Left forelimb (tissue), 1 donor: ENCODE measurements at places on chromosomes 11 and 22.

DNA sequence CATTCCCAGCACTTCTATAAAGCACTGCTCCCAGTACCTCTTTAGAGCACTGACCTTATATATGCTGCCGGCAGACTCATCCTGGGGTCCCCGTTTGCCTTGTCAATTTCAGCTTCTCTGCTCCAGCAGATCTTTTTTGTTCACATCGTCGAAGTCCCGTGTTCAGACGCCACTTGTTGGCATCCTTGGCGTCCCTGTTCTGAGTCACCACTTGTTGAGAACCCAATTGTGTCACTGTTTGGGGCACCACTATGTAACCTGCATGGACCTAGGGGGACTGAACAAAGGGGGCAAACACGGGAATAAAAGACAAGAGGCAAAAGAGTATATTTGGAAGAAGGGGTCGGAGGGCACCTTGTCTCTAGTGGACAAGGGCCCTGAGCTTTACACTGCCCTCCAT, 25.5 kb downstream of the OR10A6 start:
- no peak for DNase-seq

- no peak for DNase-seq
These were observed 3.0 kb upstream of the NRGN start for GRCh38 chr11:124736736-124737135.

- no peak for DNase-seq
These were observed 10.5 kb downstream of the SMTNL1 start for GRCh38 chr11:57547854-57548377.

GRCh38 chr11:842370-843002, at the start of the genes POLR2L and TSPAN4:
Gene POLR2L (minus strand): TSS chr11:842529. CDS start chr11:842508, 21 bp downstream.
Gene TSPAN4 (plus strand): TSS chr11:842852. CDS start chr11:850305, 7,453 bp downstream.
- DNase-seq: peak; percentile 95

- DNase-seq: no peak
These were observed 24.5 kb upstream of the OR9Q2 start for GRCh38 chr11:58164389-58164788.

- DNase-seq: peak; percentile 63
These were observed 11.7 kb downstream of the CERK start for GRCh38 chr22:46726066-46726985.

GRCh38 chr11:120827820-120828219, 196.1 kb upstream of the TBCEL start:
- no peak for DNase-seq

DNA sequence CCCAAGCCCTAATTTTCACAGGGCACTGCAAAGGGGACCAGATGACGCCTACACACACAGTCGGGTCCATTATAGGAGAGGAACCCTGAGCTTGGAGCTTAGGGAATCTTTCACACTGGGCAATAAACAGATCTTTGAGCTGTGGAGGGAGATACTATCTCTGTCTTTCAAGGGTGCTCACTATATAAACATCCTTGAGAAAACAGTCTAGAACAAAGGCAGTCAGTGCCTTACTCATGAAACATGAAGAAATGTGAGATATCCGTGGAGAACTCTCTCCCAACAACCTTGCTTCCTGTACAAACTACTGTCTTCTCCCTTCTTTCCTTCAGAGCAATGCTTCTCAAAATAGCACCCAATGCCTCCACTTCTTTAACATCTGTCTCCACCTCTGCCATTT, 109.0 kb upstream of the APOA1 start:
- DNase-seq: no peak

- no peak for DNase-seq
These were observed 57.0 kb downstream of the CELSR1 start for GRCh38 chr22:46480396-46480795.

GRCh38 chr22:46801331-46801811, 38.9 kb downstream of the TBC1D22A start:
- DNase-seq: no peak

- no peak for DNase-seq
These were observed 9.3 kb downstream of the PATE4 start for GRCh38 chr11:125842321-125842948.

GRCh38 chr11:67272327-67273259, 6.3 kb downstream of the GRK2 start:
- no peak for DNase-seq

DNA sequence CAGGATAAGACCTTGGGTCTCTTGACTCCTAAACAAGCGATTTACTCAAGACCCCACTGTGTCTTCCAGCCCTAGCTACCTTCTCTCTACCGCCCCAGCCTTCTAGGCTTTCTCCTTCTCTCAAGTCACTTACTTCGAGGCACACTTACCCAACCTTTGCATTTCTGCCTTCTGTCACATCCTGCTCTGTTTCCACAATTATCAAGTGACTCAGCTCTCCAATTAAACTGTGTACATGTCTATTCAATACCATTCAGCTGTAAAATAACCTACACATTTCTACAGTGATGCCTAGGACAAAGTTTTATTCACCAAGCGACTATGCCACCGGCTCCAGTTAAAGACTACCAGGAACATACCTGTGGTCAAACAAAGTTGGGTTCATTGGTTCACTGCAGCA, 69.0 kb downstream of the LARGE1 start:
- no peak for DNase-seq

GRCh38 chr11:119323532-119324033, 6.7 kb upstream of the MCAM start:
- peak; percentile 81 for DNase-seq

GRCh38 chr11:29312812-29313211, 704.0 kb downstream of the KCNA4 start:
- no peak for DNase-seq

- no peak for DNase-seq
These were observed 170.9 kb upstream of the CTSC start for GRCh38 chr11:88508418-88508758.

GRCh38 chr22:29445508-29445907, 7.1 kb downstream of the RFPL1 start:
- peak; percentile 42 for DNase-seq

- peak; percentile 81 for DNase-seq
These were observed at the start of gene DGAT2 for GRCh38 chr11:75768112-75768908. Gene DGAT2 (plus strand): TSS chr11:75768778. CDS start chr11:75768992, 214 bp downstream.

DNA sequence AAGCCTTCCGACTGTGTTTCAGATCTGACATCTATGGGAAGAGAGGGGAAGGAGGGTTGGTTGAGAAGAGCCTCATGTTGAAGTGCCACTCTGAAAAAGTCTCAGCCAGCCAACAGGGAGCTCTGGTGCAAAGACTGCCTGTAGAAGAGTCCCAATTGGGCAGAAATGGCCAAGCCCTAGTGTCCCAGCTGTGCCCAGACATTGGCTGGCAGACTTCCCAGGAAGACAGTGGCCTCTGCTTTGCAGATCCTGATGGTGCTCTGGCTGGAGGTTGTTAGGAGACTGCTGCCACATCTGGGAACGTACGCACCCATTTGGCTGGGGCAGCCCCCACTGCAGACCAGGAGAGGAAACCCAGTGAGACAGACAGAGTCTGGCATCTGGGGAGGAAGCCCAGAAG, 3.2 kb upstream of the PLA2G3 start:
- no peak for DNase-seq

DNA sequence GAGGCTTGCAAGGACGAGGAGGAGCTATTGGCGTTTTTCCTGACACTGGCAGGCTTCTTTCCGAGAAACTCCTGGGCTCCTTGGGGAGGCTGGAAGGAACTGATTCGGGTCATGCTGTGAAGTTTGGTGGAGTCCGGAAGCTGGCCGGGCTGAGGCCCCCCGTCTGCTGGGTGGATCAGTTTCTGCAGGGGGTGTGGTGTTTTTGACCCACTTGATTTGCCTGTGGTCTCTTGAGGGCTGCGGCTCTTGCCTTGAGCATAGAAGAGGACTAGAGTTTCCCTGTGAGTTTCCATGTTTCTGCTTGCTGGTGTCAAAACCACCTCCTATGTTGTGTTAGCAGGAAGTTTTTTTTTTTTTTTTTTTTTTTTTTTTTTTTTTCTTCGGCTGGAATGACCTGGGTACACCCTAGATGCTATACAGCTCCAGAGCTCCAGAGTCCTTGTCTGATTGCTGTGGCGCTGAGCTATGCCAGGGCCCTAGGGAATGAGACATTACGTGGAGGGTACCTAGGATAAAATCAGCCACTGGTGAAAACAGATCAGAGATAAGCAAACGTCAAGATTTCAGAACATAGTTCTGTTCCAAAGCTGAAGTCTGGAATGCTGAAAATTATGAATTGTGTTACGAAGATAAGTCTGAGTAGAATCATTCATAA, 728 bp downstream of the TBC1D22A start:
- DNase-seq: no peak

DNA sequence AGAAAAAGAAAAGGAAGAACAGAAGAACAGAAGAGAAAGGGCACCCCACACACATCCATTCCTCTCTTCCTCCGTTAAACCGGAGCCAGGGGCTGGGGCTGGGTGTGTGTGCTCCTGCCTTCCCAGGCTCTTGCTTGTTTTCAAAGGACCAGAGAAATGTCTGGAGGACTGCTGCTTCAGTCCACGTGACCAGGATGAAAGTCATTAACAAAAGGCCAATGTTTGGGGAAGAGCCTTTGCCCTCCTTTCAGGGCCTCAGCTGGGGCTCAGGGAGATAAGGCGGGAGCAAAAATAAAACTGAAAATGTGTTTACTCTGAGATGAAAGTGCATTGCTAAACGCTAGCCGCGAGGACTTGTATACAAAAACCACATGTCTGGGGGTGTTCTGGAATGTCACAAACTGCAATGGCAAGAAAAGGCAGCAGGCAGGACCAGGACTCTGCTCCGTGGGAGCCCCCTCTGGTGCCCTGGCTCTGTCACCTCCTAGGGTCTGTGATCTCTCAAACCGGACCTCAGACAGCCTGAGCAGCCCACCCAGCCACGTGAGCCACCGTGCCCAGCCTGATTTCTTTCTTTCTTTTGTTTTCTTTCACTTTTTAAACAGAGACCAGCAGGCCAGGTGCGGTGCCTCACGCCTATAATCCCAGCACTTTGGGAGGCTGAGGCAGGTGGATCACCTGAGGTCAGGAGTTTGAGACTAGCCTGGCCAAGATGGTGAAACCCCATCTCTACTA, 31.6 kb upstream of the MYH9 start:
- no peak for DNase-seq

GRCh38 chr22:22815397-22816170, 72.0 kb upstream of the IGLL5 start:
- no peak for DNase-seq

DNA sequence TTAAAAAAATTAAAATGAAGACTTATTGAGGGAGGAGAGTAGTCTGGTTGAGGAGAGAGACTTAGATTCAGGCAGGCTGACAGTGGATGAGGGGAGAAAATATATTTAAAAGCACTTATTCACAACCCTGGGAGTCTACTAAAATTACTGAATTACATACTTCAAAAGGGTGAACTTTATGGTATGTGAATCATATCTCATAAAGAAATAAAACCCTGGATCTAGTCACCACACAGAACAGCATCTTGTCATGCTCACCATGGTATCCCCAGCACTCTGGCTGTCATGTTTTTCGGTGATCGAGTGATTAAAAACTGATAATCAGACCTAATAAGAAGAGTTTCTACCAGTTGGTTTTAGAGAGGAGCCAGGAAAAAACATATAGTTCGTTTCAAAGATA, 11.0 kb downstream of the TEAD1 start:
- DNase-seq: no peak

GRCh38 chr11:61971248-61972111, 4.0 kb upstream of the FTH1 start:
- peak; percentile 97 for DNase-seq

- peak; percentile 6 for DNase-seq
These were observed 1.1 kb downstream of the DHCR7 start for GRCh38 chr11:71446942-71447688.

- no peak for DNase-seq
These were observed 54.0 kb downstream of the GAB4 start for GRCh38 chr22:16954060-16954403.

- DNase-seq: no peak
These were observed 24.2 kb downstream of the PPFIBP2 start for GRCh38 chr11:7538031-7538430.

DNA sequence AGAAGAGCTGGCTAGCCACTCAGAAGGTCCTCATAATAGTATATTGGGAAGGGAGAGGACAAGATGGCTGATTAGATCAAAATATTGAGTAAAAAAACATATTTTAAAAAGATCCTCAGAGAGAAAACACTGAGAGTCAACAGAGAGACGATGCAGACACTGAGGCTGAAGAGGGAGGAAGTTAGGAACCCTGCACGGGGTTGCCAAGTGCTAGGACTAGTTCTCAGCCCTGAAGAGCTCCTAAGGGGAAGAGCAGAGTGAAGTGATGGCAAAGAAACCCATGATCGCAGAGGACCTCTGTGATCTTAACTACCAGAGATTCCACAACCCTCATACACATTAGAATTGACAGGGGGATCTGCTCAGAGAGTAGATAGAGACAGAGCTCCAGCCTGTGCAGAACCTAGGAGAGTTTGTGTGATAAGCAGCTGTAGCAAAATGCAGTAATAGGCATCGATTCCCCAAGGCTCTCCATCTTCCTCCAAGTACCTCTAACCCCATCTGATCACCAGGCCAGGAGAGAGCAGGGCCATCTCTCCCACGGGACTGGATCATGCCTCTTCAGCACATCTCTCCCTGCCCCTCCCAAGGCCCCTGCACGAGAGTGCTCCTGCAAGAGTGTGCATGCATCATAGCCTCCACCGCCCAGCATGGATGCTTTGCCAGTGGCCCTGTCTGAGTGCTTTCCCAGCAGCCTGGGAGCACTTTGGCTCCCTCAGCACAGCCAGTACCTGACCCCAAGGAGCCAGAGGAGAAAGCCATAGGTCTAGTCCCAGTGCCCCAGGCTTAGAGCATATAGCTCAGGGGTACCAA, 41.2 kb upstream of the ARL14EP start:
- no peak for DNase-seq
